HepG2 (cell line): ENCODE measurements at places on chromosomes 12 and 14. TPM values are rescaled to one million over a fixed set of nuclear protein-coding genes. Genes with fewer than 3 reads are reported as not detected.

DNA sequence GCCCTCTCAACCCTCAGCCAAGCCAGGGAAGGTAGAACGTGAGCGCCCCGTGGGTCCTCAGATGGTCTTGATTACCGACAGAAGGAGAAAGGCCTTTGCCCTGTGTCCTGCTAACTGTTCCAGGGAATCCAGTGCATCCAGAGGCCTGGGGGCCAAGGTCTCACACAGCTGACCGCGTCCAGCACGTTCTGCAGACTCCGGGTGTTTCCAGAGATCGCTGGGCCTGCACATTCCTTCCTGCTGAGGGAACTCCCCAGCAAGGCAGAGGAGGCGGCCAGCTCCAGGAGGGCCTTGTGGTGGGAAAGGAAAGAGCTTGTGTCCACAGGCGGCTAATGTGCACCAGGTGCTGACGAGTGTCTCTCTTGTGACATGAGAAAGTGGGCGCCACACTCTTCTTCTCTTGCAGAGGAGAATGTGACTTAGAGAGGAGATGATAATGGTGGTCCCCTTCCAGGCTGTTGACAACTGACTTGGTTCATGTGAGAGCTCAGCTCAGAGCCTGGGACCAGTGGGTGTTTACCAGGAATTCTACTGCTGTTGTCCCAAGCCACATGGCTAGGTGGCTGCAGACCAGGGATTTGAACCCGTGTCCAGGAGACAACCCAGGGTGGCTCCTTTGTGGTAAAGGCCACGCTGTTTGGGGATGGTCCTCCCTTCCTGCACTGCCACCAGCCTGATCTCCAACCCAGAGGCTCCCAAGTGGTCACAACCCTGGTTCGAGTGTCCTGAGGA, 46.8 kb upstream of the DLK1 start:
- DNase-seq: peak; percentile 83
- H3K4me1 ChIP-seq: peaks cover 83% of the 10 kb centered on the region
- peak overlapping the region; percentile 69 for H3K27ac ChIP-seq
- no peaks in the 10 kb centered on the region for H3K36me3 ChIP-seq

The SLC17A8 gene
- total RNA-seq: 0.10 and 0.15 TPM in 2 replicates

GRCh38 chr12:109279525-109279924, 29.6 kb downstream of the FOXN4 start:
- H3K36me3 ChIP-seq: no peaks in the 10 kb centered on the region
- H3K4me1 ChIP-seq: peaks cover 53% of the 10 kb centered on the region
- DNase-seq: no peak
- H3K27ac ChIP-seq: no peak overlapping the region

GRCh38 chr14:99699085-99699760, 15.1 kb downstream of the CYP46A1 start:
- no peak overlapping the region for H3K4me3 ChIP-seq
- no peak for DNase-seq
- no peaks in the 10 kb centered on the region for H3K4me1 ChIP-seq
- no peaks in the 10 kb centered on the region for H3K27me3 ChIP-seq

The GARIN6 gene
- total RNA-seq: not detected in 2 replicates

The FAM181A gene
- total RNA-seq: 1.1 and 1.5 TPM in 2 replicates

The CTDSP2 gene
- total RNA-seq: 38.1 and 42.4 TPM in 2 replicates

The A2M gene
- 1,675 and 2,807 TPM in 2 replicates for total RNA-seq

DNA sequence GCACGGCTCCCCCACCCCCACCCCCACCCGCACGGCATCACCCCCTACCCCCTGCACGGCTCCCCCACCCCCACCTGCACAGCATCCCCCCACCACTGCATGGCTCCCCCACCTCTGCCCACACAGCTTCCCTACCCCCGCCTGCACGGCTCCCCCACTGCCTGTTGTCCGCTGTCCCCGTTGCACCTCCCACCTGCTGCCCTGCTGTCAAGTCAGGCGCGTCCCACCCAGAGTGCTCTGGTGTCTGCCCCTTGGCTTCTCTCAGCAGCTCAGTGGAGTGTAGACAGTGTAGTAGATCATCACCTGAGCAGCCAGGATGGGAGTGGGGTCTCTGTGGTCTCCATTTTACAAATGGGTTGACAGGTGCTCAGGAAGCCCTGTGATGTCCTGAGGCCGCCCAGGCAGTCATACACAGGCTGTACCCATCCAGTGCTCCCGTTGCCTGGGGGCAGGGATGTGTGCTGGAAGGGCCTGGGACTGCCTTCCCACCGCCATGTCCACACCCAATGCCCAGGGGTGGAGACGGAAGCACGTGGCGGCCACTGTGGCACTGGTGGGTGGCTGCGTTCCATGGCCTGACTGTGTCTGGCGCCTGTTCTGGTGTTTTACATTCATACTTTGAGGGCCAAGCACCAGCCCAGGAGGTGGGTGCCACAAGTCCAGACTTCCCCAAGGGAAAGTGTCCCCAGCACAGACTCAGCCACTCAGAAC, 32.5 kb downstream of the PACS2 start:
- H3K4me1 ChIP-seq: peaks cover 30% of the 10 kb centered on the region
- H3K27ac ChIP-seq: no peak overlapping the region
- H3K27me3 ChIP-seq: no peaks in the 10 kb centered on the region

GRCh38 chr12:114917953-114918352, 234.0 kb upstream of the TBX3 start:
- H3K27ac ChIP-seq: no peak overlapping the region
- no peak for DNase-seq
- H3K36me3 ChIP-seq: no peaks in the 10 kb centered on the region
- no peaks in the 10 kb centered on the region for H3K27me3 ChIP-seq
- H3K4me3 ChIP-seq: no peak overlapping the region
- H3K4me1 ChIP-seq: peaks cover 28% of the 10 kb centered on the region

- peak overlapping the region; percentile 6 for H3K27ac ChIP-seq
- H3K36me3 ChIP-seq: no peaks in the 10 kb centered on the region; the same call in 1 of the 2 replicates
- peaks cover 65% of the 10 kb centered on the region for H3K4me1 ChIP-seq
- H3K4me3 ChIP-seq: peak overlapping the region; percentile 87
Observed at GRCh38 chr14:69612014-69612782, 802 bp downstream of the SUSD6 start.

The LMO3 gene
- total RNA-seq: not detected in 2 replicates

- H3K36me3 ChIP-seq: no peaks in the 10 kb centered on the region
- H3K4me1 ChIP-seq: peaks cover 23% of the 10 kb centered on the region
- no peaks in the 10 kb centered on the region for H3K27me3 ChIP-seq
Observed at GRCh38 chr14:70601162-70601561, 707 bp upstream of the MED6 start.

The HOXC12 gene
- not detected in 2 replicates for total RNA-seq

The POTEM gene
- not detected in 2 replicates for total RNA-seq

DNA sequence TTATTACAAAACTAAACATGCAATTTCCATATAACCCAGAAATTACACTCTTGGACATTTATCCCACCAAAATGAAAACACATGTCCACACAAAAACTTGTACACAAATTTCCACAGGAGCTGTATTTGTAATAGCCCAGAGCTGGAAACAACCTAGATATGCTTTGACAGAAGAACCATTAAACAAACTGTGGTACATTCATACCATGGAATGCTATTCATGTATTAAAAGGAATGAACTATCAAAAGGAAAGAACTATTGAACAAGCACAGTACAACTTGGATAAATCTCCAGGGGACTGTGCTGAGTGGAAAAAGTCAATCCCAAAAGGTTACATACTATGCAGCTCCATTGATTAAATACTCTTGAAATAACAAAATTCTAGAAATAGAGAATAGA, 35.8 kb upstream of the ERGIC2 start:
- H3K4me3 ChIP-seq: no peak overlapping the region
- no peaks in the 10 kb centered on the region for H3K36me3 ChIP-seq
- H3K4me1 ChIP-seq: no peaks in the 10 kb centered on the region
- no peak for DNase-seq
- no peaks in the 10 kb centered on the region for H3K27me3 ChIP-seq

DNA sequence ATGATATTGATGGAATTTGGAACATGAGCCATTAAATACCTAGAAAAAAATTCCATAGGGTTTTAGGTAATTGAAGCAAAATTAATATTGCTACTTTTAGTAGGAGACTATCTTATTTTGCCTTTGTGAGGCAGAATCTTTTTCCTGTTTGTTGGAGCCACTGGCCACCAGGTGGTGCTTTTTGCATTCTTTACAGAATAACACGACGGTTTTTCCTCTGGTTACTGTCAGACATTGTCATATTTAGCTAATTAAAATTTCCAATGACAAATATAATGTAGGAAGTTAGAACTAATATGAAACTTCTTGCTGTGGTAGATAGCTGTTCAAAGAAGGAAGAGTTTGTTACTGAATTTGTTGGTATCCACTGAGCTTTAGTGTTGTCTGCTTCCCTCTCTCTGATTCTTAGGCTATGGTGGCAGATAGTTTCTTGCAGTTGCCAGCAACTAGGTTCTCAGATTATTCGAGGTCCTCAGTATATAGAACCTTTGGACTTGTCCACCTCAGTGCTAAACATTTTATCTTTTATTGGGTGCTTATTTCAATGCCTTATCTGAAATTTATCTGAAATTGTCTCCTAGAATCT, 25.7 kb downstream of the RAB21 start:
- no peaks in the 10 kb centered on the region for H3K4me1 ChIP-seq
- no peak overlapping the region for H3K4me3 ChIP-seq
- no peak overlapping the region for H3K27ac ChIP-seq
- peaks cover 8% of the 10 kb centered on the region for H3K36me3 ChIP-seq
- DNase-seq: peak; percentile 20

- H3K4me3 ChIP-seq: no peak overlapping the region
- H3K36me3 ChIP-seq: peaks cover 8% of the 10 kb centered on the region
- H3K4me1 ChIP-seq: peaks cover 21% of the 10 kb centered on the region
- H3K27me3 ChIP-seq: no peaks in the 10 kb centered on the region; the same call in 2 of the 3 replicates
- no peak overlapping the region for H3K27ac ChIP-seq
Observed at GRCh38 chr12:125069616-125070015, 4.4 kb downstream of the AACS start.

DNA sequence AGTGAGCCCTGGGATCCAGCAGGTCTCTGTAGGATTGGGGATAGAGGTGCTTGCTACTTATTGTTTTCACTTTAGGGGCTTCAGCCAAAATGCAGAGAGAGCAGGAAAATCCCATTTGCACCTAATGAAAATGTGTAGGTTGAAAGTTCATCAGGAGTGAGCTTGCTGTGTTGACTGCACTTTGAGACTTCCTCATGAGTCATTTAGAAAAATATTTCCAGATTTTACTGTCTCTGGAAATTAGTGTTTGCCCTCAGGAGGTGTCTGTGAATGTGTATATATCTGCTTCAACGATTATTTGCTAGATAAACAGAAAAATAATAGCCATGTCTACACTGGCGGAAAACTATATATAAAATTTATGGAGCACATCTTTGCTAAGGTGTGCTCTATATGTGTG, 159.3 kb downstream of the CAND1 start:
- H3K4me3 ChIP-seq: no peak overlapping the region
- H3K36me3 ChIP-seq: no peaks in the 10 kb centered on the region
- peaks cover 45% of the 10 kb centered on the region for H3K4me1 ChIP-seq
- no peaks in the 10 kb centered on the region for H3K27me3 ChIP-seq

GRCh38 chr14:104436741-104437701, 142.5 kb upstream of the C14orf180 start:
- H3K27me3 ChIP-seq: peaks cover 52% of the 10 kb centered on the region
- H3K4me3 ChIP-seq: no peak overlapping the region
- H3K27ac ChIP-seq: no peak overlapping the region
- H3K36me3 ChIP-seq: no peaks in the 10 kb centered on the region
- H3K4me1 ChIP-seq: no peaks in the 10 kb centered on the region

The OR4K17 gene
- total RNA-seq: not detected in 2 replicates

- no peak overlapping the region for H3K27ac ChIP-seq
- no peaks in the 10 kb centered on the region; the same call in none of the 2 replicates for H3K27me3 ChIP-seq
- no peak overlapping the region for H3K4me3 ChIP-seq
- peaks cover 20% of the 10 kb centered on the region for H3K4me1 ChIP-seq
- no peaks in the 10 kb centered on the region for H3K36me3 ChIP-seq
- no peak for DNase-seq
Observed at GRCh38 chr12:120361506-120362208, 7.3 kb downstream of the MSI1 start.

- H3K27me3 ChIP-seq: no peaks in the 10 kb centered on the region
- peak; percentile 91 for DNase-seq
- peak overlapping the region; percentile 76 for H3K4me3 ChIP-seq
- H3K27ac ChIP-seq: peak overlapping the region; percentile 58
Observed at GRCh38 chr12:124992874-124993625, 395 bp upstream of the BRI3BP start.

DNA sequence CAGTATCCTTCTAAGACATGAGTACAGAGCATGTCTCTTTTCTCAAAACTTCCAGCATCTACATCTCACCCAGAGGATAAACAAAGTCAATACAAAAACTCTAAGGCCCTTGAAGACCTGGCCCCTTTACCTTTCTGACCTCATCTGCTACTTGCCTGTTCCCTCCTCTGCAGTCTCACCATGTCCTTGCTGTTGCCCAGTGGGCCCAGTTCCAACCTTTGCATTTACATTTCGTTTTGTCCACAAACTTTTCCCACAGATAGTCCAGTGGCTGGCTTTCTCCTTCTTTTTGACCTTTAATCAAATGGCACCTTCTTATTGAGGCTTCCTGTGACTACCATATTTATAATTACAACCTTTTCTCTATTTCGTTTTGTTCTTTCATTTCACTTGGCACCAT, 1.6 kb downstream of the IRAK4 start:
- no peak for DNase-seq
- no peak overlapping the region for H3K4me3 ChIP-seq
- H3K4me1 ChIP-seq: peaks cover 48% of the 10 kb centered on the region
- H3K27ac ChIP-seq: no peak overlapping the region
- H3K36me3 ChIP-seq: no peaks in the 10 kb centered on the region

The OTOGL gene
- not detected in 2 replicates for total RNA-seq

The PTCSC3 gene
- total RNA-seq: not detected in 2 replicates

- H3K27me3 ChIP-seq: no peaks in the 10 kb centered on the region
- no peaks in the 10 kb centered on the region for H3K4me1 ChIP-seq
- no peak overlapping the region for H3K27ac ChIP-seq
- no peak for DNase-seq
Observed at GRCh38 chr12:86387591-86388145, 131.5 kb upstream of the MGAT4C start.

GRCh38 chr12:64600164-64600561, 10.1 kb upstream of the RASSF3 start:
- no peak overlapping the region for H3K27ac ChIP-seq
- H3K4me1 ChIP-seq: peaks cover 28% of the 10 kb centered on the region
- H3K36me3 ChIP-seq: no peaks in the 10 kb centered on the region
- no peak for DNase-seq
- no peak overlapping the region for H3K4me3 ChIP-seq
- no peaks in the 10 kb centered on the region for H3K27me3 ChIP-seq

The RFLNA gene
- not detected in 2 replicates for total RNA-seq

The CEBPE gene
- total RNA-seq: 0.11 TPM in 1 of 2 replicates, not detected in the other

The ANKRD33 gene
- total RNA-seq: not detected in 2 replicates

- no peak overlapping the region for H3K27ac ChIP-seq
- H3K27me3 ChIP-seq: no peaks in the 10 kb centered on the region
- no peak overlapping the region for H3K4me3 ChIP-seq
- H3K4me1 ChIP-seq: no peaks in the 10 kb centered on the region
- peaks cover 2% of the 10 kb centered on the region; the same call in 1 of the 2 replicates for H3K36me3 ChIP-seq
- DNase-seq: no peak
Observed at GRCh38 chr14:88422047-88422446, 36.6 kb downstream of the SPATA7 start.
